ENCODE measurements at places on chromosomes 3 and 15.

GRCh38 chr15:70714015-70714414, 49.3 kb downstream of the UACA start:
- no peak for DNase-seq

- DNase-seq: no peak
Observed at GRCh38 chr3:94009608-94010007, 18.8 kb downstream of the STX19 start.

GRCh38 chr3:139289860-139290524, 53.8 kb upstream of the MRPS22 start:
- no peak for DNase-seq

DNA sequence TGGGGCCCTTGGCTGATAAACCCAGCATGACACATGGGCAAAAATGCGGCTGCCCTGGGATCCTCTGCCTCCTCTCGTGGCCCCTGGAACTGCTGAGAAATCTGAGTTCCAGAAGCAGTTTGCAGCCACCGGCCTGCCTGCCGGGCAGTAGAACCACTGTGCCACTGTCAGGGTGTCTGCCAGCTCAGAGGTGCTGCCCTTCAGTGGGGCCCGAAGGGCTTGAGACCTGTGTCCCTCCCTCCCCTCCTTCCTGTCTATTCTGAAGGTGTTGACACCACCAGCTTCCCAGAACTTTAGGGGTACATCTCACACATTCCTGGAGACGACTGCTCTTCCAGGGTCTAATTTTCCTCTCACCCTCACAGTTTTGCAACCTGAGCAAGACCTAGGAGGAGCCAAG, 88.2 kb upstream of the POMGNT2 start:
- no peak for DNase-seq

- DNase-seq: no peak
Observed at GRCh38 chr15:74257105-74257504, 21.0 kb downstream of the CCDC33 start.

DNA sequence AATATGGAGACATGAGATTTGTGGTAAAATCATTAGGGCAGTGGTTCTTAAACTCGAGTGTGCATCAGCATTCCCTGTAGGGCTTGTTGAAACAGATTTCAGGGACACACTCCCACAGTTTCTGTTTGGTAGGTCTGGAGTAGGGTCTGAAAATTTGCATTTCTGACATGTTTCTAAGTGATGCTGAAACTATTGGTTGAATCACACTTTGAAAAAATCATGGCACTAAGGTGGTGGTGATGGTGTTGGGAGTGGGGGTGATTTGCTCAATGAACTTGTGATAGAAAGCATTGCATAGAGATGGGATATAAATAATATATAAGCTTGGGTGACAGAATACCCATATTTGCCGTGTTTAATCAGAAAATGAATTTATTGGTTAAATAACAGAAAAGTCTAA, 11.3 kb downstream of the MITF start:
- no peak for DNase-seq

GRCh38 chr15:35505141-35505540, 40.8 kb downstream of the DPH6 start:
- no peak for DNase-seq

DNA sequence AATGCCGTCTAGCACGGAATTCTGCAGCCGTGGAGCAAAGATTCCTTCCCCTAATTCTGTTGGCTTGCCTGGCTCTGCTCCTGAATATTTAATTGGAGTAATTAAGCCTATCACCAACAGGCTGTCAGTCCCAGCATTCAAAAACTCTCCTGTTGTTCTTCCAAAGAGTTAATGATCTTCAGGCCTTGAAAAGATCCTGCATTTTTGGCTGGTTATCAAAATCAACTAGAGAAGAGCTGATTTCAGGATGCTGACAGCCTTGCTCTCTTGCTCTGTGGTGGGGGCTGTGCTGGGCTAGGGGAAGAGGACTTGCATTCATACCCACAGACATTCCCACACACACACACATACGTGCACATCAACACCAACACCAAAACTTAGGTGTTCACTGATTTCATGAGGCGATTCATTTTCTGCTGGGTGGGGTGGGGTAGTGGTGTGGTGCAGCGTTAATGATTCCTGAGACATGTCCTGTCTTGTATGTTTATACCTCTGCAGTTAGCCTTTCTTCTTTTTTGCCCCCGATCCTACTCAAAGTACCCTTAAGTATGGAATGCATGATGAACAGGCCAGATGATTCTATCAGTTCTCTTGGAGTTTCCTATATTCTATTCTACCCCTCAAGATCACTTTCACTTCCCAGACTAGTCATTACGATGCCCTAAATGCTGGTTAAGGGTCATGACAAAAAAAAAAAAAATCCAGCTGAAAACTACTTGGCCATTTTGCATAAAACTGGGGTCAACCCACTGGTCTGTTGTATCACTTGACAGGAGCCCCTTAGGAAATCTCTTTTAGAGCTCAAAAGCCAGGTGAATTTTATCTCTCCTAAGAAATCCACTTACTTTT, 42.3 kb downstream of the CPN2 start:
- DNase-seq: no peak

- no peak for DNase-seq
Observed at GRCh38 chr3:112128843-112129727, 4.0 kb downstream of the GCSAM start.

GRCh38 chr3:172321035-172321434, 127.2 kb downstream of the GHSR start:
- no peak for DNase-seq

DNA sequence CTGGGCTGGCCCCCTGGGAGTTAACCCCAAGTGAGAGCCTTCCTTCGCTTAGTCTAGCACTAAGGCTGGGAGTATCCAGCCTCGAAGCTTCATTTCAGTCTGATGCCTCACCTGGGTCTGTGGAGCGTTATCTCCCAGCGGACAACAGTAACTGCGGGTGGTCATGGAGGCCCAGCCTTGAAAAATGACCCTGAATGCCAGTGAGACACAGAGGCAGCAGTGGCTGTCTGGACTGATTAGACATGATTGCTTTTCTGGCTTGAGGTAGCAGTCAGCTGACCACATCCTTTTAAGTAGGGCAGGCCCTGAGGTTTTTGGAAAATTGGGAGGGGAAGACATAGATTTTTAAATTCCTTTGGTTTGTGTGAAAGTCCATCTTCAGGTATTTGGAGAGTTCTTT, 28.2 kb upstream of the TRIM59 start:
- DNase-seq: no peak

GRCh38 chr3:112043621-112044201, 9.2 kb downstream of the TMPRSS7 start:
- DNase-seq: peak; percentile 80

- DNase-seq: no peak
Observed at GRCh38 chr3:172074586-172074985, 35.2 kb downstream of the FNDC3B start.

DNA sequence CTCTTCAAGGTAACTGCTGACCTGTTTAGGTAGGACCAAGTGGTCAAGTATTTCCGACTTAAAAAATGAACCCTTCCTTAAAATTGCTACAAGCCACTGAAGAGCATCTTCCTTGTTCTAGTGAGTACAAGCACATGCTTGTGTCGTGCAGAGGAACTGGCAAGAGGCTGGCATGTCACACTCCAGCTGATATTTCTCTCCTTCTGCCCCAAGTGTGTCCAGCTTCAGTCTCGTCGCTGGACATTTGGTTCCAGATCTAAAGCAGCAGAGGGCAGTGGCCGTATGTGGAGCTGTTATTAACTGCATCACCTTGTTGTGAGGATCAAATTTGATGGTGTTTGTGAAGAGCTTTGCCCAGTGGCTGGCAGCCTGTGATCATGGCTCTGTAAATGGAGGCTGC, 10.0 kb downstream of the RBP2 start:
- no peak for DNase-seq

DNA sequence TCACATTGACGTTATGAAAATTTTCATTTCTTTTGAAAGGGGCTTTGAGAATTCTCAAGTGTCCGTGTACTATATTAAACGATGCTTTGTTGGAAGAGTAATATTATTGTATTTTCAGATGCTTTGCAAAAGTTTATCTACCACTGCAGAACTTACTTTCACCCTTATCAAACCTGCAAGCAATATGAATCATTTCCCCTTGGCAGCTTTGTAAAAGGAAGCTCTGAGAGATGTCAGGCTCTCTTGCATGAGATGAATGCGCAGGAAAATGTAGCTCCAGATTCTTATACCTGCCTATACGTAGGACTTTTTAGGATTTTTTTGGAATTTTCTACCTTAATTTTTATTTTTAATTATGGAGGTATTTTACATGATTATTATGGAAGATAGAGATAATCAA, 34.5 kb downstream of the GPD1L start:
- no peak for DNase-seq

DNA sequence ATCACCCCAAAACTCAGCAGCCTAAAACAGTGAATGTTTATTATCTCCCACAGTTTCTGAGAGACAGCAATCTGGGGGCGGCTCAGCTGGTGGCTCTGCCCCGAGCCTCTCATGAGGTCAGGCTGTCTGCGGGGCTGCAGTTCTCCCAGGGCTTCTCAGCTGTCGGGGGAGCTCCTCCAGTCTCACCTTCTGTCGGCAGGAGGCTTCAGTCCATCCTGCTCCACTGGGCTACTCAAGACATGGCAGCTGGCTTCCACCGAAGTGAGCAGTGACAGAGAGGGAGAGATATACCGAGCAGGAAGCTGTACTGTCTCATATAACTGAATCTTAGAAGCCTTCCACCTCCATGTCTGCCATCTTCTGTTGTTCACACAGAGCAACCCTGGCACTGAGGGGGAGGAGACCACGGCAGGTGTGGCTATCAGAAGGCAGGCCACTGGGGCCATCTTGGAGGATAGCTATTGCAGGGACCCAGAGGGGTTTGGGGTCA, 72.8 kb upstream of the ITGA11 start:
- DNase-seq: no peak

DNA sequence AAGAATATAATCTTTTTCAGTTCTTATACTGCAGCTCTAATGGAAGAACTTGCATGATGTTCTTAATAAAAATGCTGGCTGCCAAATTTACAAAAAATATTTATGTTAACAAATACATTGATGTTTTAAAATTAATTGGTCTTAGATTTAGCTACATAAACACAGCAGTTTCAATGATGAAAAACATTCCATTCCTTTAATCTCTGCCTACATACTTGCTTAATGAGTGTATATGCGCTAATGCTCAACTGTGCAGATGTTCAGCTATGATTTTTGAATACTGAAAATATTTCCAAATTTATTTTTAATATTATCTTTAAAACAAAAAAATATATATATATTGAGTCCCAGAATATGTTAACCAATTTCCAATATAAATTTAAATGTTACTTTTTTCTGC, 867.4 kb downstream of the ROBO1 start:
- no peak for DNase-seq

Data from HEK293T (cell line).